ENCODE measurements at places on chromosomes 7 and 10.

DNA sequence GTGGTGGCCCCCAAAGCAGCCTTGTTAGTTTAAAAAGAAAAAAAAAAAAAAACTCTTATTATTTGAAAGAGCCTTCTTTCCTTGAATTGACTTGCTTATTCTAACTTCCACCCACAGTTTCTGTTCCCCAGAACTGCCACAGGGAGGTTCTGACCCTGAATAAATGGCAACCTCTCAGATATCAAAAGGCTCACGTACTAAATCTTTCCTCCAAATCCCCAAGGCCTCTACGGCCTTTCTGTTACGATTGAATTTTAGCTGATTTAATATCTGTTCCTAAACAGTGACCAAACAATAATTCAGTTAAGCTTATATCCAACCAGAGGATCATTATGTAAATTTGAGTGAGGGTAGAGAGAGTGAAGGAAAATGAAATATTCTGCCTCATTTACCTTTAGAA, 482.8 kb downstream of the GFRA1 start:
- DNase-seq, result no peak

GRCh38 chr7:78284945-78285344, 486.4 kb downstream of the PHTF2 start:
- DNase-seq, result no peak

DNA sequence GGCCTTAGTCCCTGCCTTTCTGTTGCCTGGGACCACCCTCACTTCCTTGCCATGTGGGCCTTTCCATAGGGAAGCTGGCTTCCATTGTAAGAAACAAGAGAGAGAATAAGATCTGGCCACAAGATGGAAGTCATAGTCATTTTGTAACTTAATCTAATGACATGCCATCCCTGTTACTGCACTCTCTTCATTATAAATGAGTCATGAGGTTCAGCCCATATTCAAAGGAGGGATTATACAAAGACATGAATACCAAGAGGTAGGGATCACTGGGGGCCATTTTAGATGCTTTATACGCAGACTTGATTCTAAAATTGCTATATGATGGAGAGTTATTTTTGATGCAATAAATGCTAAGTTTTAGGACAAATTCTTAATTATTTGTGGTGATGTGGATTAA, 75.2 kb upstream of the CELF2 start:
- DNase-seq, result no peak

- no peak for DNase-seq
Observed at GRCh38 chr7:74217455-74218342, 7.9 kb downstream of the LAT2 start.

GRCh38 chr10:31148951-31149350, 117.3 kb upstream of the ZNF438 start:
- no peak for DNase-seq

DNA sequence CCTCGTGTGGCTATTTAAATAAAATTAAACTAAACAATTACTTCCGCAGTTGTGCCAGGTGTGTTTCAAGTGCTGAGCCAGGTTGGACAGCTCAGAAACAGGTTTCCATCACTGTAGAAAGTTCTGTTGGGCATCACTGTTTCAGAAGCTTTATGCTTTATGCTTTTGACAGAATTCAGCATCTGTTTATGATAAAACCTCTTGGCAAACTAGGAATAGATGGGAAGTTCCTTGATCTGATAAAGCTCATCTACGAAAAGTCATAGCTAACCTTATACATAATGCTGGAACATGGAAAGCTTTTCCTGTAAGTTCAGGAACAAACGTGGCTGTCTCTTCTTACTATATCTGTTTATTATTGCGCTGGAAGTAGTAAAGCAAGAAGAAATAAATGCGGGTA, 143.4 kb downstream of the DOCK1 start:
- no peak for DNase-seq

DNA sequence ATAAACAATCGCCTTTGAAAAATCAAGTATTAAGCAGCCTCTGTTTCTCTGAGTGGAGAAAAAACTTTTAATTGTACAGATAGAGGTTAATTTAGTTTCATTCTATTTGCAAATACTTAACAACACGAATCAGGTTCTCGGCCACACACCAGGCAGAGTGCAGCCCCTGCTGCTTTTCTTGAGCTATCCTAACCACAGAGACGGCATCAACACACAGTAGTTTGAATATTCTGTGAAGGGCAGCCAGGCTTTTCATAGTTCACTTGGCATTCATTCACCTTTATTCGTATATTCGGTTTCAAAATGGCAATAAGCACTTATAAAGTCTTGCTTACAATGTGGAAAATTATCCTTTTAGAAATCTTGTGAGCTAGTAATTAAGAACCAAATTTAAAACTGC, 5.7 kb downstream of the ADARB2 start:
- no peak for DNase-seq

DNA sequence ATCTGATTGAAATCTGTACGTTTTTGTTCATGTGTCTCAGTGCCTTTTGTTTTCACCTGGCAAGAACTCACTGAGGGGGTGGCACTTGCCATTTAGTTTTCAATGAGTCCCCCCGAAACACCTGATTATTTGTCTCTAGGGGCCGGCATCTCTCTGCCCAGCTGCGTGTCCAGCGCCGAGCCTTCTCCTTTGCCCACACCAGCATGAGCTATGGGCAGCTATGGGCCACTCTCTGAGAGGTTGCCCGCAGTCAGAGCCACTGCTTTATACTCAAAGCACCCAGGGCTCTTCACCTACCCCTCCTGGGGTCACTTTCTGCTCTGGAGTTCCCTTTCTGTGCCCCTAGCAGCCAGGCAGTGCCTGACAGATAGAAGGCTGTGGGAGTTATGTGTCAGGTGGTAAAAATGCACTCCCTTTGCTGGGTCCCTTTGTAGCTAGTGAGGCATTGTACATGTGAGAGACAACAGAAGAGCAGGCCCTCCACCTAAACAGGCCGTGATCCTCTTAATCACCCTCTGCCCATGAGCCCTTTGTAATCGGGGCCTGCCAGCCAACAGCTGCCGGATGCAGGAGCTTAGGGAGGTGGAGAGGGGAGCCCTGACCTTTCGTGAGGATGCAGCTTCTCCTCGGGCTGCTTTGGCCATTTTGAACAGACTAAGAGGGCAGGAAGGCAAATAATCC, 133.1 kb upstream of the NPS start:
- DNase-seq, result no peak

DNA sequence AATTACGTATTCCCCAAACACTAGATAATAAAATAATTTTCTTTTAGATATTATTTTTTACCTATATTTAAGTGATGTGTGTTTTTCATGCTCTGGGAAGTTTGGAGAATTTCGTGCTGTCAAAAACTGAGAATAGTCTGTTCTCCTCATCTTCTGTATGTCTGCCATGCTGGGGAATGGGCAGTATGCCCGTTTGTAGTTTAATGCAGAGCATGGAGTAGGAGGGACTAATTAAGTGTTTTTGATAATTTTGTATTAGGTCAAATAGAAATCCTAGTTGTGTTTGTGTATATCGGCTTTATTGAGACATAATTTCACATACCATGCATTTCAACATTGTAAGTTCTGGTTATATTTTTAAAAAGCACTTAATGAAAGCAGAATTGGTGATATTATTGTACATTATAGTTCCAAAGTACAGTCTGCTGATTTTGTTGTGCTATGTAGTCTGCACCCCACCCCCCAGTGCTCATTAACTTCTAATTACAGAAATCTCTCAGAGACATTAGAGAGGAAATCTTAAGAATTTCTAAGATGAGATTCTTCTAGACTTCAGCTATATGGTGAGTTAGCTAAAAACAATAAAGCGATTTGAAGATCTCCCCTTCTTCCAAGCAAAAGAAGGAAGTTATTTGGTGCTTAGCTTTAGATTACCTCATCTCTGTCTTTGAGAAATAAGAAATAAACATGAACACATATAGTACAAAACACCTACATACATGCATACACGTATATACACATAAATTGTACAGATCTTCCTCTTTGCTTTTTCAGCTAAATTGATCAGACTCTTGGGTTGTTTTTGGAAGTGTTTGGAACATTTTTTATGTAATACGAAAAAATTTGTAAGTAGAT, 22.2 kb downstream of the ZRANB1 start:
- DNase-seq, result no peak

DNA sequence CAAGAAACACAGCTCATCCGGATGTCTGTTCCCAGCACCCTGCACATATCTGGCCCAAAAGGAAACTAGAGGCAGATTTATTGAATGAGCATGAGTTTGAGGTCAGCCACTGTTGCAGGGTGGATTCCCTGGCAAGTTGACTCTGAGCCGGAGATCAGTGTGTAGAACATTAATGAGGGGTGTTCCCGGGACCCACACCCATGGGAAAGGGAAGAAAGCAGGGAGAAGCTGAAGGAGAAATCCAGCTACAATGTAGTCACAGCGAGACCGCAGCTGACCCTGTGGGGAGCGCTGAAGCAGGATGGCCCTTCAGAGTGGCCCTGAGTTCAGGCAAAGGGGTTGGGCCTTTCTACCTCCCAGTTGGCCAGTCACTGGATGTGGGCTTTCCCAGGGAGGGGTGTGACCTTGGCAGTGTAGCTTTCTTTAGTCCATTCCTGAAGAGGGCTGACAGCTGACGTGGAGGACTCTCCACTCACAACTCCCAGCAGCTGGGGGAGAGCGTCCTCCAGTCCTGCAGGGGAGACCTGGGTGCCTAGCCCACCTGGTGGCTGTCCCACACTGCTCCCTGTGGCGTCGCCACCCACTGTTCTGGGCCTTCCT, 324.2 kb upstream of the ZMIZ1 start:
- DNase-seq, result no peak

- DNase-seq, result no peak
Observed at GRCh38 chr10:5944389-5945189, 32.8 kb downstream of the IL15RA start.

DNA sequence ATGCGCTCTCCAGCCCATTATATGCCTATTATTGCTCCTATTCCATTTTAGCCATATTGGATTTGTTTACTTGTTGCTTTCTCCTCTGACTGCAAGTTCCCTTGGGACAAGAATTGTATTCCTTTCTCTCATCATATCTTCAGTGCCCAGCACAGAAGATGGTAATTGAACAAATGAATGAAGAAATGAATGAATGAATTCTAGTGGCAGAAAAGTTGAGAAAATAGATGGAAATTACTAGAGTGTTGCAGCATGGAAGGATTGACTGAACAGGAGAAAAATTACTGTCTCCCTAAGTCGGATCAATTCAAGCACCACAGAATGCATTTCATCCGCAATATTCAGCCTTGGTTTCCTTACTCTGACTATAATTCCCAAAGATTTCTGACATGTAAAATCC, 1243.2 kb downstream of the SORCS1 start:
- no peak for DNase-seq

- no peak for DNase-seq
Observed at GRCh38 chr10:122363722-122364463, 10.6 kb upstream of the PLEKHA1 start.

DNA sequence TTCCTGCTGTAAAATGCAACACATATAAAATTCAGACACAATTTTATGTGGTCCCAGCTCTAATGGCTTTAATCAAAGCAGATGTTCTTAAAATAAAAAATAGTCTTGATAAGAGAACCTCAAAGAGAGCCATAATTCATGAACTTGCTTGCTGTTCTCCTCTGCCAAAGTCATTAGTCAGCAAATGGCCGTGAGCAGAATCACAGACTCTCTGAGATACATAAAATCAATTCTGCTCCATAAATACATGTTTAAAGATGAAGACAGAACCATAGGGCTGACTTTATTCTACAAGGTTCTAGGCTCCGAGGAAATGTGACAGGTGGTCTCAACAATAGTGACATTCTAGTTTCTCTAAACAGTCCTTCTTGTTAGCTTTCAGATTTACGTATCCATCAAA, 29.8 kb downstream of the HSPA12A start:
- no peak for DNase-seq

DNA sequence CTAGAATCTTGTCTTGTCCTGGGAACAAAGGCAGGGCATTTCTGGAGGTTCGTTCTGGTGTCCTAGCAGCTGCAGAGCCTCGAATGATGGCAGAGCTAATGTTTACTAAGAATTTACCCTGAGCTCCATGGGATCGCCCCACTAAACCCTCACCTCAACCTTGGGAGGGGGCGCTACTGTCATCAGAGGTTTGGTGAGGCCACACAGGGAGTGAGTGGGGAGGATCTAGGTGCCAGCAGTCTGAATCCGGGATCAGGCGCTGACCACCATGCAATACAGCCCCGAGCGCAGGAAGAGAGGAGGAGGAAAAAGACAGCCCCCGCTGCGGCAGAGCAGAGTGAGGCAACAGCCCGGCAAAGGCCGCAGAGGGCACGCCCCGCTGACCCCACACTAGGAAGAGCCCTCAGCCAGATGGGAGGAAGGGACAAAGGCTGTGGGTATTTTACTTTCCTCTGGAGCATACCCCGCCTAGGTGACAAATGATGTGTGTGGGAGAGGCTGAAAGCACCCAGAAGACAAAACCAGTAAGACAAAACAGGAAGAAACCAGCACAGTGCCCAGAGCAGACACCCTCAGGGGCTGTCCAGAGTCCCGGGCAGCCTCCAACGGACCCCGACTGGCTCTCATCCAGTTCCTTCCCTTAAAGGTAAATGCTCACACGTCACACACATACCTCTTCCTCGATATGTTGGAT, 103.5 kb downstream of the FAM53B start:
- no peak for DNase-seq

- no peak for DNase-seq
Observed at GRCh38 chr7:116534790-116535189, 10.0 kb downstream of the CAV1 start.

- DNase-seq, result no peak
Observed at GRCh38 chr7:28678431-28678965, 266.2 kb downstream of the CREB5 start.

DNA sequence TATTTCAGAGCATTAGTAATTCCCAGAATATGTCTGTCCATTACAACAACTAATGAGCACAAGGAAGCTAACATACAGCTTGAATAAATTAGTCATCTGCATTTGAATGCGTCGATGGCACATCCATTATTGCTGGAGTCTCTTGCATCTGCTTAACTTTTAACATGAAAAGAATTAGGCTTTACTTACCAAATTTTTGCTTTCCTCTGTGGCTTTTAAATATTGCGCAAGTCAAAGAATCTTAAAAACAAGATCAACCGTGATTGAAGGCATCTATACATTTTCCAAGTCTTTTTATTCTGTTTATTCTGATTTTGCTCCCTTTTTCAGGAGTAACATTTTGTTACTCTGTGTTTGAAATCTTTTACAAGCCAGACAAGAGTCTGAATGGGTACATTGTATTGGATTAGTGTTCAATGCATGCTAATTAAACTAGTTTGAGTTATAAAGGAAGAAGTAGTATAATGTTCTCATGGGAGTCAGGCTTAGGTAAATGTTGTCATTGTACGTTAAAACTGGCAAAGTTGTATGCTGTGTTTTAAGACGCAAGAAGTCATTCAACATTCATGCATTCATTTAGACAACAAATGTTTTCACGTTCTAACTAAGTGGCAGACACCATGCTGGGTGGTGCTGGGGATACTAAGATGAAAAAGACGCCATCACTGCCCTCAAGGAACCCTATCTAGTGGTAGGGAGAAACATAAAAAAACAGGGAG, 4.0 kb upstream of the CACNB2 start:
- DNase-seq, result no peak

DNA sequence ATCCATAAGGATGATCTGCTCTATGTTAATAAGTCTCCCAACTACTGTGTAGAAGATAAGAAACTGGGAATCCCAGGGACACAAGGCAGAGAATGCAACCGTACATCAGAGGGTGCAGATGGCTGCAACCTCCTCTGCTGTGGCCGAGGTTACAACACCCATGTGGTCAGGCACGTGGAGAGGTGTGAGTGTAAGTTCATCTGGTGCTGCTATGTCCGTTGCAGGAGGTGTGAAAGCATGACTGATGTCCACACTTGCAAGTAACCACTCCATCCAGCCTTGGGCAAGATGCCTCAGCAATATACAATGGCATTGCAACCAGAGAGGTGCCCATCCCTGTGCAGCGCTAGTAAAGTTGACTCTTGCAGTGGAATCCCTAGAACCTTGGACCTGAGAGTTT, 10.3 kb downstream of the WNT16 start:
- DNase-seq, result no peak

- DNase-seq, result no peak
Observed at GRCh38 chr7:5626498-5626897, 155.0 kb downstream of the RNF216 start.
